ENCODE measurements at places on chromosomes 2 and 18.

GRCh38 chr2:223601932-223602666 lies at the start of gene SCG2:
SCG2 (minus strand) TSS chr2:223602361; CDS start chr2:223599282, 3,079 bp downstream.
- DNase-seq, result peak; percentile 96

- DNase-seq, result peak; percentile 84
These were observed 1.0 kb upstream of the PPP1CB start for GRCh38 chr2:28750316-28751251.

DNA sequence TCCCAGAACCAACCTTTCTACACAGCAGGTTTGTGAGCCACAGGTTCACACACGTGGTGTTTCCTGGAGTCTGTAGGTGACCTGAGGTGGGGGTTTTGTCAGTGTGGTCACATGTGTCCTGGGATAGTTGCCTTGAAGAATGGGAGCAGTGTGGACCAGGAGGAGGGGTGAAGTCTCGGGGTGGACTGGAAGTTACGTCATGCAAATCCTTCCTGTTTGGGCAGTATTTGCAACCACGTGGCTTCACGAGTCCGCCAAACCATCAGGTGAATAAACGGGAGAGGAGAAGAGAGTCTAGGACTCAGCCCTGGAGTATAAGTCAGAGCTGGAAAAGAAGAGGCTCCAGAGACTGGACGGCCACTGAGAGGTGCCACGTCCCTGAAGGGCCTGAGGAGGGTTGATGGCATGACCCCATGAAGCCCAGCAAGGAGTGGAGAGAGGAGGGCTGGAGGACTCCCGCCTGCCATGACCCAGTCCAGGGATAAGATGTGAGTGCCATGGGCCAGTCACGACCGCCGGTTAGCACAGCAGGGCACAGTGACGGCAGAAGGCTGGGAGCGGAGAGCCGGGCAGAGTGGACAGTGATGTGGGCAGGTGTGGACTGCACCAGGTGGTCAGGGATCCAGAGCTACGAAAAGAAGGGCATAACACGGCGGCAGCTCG lies 16.5 kb downstream of the LPIN1 start:
- DNase-seq, result no peak

DNA sequence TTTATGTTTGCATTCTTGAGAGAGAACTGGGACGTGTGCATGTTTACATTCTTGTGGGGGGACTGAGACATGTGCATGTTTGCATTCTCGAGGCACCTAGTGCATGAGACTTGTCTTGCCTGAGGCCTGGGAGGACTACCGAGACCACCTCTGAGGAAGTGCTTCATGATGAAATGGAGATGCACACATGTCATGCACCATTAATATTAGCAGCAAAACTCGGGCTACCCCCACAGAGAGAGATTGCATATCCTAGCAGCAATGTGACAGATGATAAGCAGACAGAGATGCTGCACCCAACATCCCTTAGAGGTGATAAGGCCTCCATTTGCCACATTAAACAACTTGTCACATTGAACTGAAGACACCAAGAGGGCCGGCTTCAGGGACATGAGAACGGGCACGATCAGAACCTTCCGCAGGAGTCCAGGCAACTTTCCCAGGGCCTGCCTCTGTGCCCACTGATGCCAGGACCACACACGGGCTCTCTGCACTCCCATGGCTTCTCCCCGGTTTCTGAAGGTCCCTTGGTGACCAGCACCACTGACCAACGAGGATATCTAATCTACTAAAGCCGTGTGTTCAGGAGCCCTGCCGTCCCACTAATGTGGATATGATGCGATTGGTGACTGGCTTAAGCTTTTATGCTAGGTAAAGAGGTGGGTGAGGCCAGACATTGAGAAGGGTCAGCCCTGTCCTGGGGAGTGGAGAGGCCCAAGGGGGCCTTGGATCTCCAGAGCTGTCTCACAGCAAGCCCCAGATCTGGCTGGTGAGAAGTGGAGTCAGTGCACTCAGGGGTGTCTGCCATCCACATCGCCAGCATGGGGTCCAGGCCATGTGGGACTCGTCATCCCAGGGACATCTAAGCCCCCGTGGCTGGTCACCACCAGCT lies 208.3 kb downstream of the NDUFA10 start:
- DNase-seq, result no peak

- peak; percentile 29 for DNase-seq
These were observed 1.9 kb downstream of the NDUFV2 start for GRCh38 chr18:9104244-9104901.

DNA sequence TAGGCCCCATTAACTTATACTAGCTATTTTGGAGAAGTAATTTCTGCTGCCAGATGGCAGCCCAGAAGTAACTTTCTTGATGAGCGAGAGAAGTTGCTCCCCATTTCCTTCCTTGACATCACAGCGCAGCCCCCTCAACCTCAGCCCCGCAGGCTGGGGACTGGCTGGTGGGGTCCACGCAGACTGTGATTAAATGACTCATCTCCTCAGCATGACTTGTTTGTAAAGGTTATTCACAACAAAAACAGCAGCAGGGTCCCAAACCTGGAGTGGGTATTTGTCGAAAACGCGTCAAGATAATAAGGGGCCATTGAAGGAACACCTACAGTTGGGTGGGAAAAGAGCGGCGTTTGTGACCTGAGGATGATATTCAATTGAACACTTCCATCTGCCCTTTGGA lies 120.6 kb downstream of the TXNL1 start:
- no peak for DNase-seq

GRCh38 chr18:58288921-58289797 lies 245.1 kb downstream of the NEDD4L start:
- DNase-seq, result peak; percentile 55

- no peak for DNase-seq
These were observed 54.5 kb downstream of the LYPD1 start for GRCh38 chr2:132615329-132616085.

GRCh38 chr2:229237270-229237669 lies 33.8 kb downstream of the PID1 start:
- DNase-seq, result no peak

DNA sequence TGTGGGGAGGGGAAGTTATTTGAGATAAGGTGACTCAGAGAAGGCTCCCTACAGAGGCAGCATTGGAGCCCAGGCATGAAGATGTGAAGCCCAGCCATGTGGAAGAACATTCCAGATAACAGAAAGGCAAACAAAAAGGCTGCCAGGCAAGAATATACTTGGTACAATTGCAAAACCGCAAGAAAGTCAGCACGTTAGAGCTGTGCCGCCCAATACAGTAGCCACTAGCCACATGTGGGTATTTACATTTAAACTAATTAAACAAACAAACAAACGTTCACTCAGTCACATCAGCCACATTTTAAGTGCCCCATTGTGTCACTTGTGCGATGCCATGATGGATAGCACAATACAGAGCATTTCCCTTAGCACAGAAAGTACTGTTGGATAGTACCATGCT lies 179.6 kb downstream of the SATB2 start:
- no peak for DNase-seq

DNA sequence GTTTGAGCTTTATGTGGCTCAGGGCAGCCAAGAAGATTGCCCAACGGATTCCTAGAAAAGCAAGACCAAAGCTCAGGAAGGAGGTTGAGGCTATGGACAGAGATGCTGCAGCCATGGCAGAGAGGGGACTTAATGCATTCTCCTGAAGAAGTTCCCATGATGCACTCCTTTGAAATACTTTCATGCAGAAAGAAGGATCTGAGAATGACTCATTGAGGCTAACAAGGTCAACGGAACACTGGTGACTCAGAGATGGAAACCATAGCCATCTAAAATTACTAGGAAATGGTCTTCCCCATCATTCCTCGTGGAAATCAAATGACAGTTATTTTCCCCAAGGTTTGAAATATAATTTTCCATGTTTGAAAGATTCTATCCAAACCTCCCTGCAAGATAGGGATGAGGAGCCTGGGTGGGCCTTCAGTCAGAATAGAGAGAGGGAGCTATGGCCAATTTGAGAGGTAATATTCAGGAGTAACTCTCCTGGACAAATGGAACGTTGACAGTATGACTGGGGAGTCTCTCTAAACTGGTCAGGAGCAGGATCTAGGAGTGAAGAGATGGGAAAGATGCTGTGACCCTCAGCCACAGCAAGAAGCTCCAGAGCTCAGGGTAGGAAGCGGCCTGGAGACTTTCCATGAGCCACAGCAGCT lies 63.0 kb downstream of the REEP1 start:
- DNase-seq, result peak; percentile 23

- DNase-seq, result peak; percentile 48
These were observed 229.1 kb upstream of the SLC14A2 start for GRCh38 chr18:45386041-45386655.
